SHP77 (cell line): ENCODE measurements at places on chromosomes 4 and X.
A peak's percentile ranks its signal among the peaks of the same experiment; 100 is the strongest.

DNA sequence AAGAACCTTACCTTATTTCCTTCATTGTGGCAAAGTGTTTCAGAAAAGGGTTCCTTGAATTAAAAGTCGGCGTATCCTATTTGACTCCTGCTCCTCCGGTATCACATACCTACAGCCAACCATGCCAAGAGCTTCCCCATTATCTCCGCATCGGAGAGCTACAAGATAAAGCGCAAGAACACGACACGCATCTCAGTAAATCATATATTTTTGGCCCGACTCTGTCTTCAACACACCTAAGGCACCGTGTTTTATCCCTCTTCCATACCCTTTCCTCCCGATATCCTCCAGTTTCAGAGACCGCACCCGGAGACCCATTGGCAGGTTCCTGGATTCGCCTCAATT, 497 bp upstream of the THAP9 start:
- DNase-seq, result peak; percentile 44

DNA sequence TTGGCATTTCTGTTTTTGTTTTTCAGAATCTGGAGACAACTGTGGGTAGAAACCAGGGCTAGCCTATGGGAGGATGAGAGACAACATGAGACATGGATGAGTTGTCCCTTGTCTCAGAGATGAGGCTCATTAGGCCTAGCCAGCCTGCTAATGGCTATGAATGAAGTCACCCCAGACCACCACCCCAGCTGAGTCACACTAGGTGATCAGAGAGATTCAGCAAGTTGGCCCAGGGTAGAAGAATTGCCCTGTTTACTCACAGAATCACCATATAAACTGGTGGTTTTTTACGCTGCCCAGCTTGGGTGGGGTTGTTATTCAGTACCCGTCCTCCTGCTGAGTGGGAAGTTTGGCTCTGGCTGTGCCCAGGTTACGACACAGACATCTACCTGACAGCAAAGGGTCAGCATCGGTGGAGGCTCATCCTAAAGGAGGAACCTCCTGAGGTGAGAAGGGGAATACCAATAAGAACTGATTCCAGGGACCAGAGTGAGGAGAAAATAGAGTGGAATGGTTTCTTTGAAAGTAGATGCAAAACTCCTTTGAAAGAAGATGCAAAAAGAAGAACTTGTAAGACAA, 17.2 kb upstream of the ARSJ start:
- DNase-seq, result no peak

DNA sequence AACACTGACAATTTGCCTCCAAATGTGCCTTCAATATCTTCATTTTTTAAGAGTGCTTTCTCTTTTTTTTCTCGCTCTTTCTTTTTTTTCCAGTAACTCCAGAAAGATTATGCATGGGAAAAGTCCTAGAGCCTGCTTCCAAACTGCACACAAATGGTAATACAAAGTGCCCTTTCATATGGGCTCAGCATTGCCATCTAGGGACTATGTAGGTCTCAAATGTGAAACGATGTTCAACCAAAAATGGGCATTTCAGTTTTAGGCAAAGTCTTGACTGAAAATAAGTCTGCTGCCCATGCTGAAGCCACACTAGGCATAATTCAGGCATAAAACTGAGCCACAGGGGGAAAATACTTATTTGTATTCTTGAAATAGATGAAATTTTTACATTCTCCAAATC, 65.6 kb downstream of the SYNPO2 start:
- no peak for DNase-seq

- DNase-seq, result peak; percentile 14
Observed at GRCh38 chrX:154051201-154051810, 31.6 kb upstream of the IRAK1 start.

DNA sequence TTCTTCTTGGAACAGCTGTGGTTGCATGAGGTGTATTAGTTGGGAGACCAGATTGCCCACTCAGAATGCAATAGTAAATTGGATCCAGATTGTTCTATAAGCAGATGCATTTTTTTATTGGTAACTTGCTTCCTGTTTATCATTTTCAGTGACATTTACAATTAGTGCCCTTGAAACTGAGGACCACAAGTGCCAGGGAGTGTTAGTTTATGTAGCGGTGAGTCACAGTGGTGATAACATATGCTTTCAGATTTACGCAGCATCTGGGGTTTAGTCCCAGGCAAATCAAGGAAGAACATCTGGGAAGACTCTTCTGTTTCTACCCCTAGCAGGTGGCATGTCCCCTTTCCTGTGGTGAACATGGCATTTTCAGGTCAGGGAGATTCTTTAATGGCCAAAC, 24.1 kb downstream of the FRMPD4 start:
- no peak for DNase-seq

DNA sequence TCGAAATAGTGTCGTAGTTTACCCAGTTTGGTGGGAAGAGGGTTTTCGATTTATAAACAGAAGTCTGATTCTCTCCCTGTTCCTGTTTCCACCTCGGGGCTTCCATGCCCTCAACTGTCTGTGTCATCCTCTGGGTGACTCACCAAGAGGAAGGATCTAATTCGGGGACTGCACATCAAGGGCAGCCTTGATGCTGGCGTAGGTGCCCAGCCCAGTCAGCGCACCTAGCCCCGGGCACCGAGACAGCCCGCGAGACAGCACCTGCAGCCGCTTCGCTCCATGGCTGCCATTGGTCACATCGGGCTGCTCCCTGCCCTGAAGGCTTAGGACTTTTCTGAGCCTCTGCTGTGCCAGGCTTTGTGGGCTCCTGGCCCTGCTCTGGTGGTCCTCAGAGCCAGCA, 7.7 kb downstream of the ABCD1 start:
- DNase-seq, result no peak

GRCh38 chrX:32448320-32448719, 763.0 kb downstream of the DMD start:
- DNase-seq, result no peak

GRCh38 chrX:71111141-71111843, at the start of gene IL2RG:
Gene IL2RG (minus strand): TSS chrX:71111577. CDS start chrX:71111539, 38 bp downstream.
- no peak for DNase-seq

- DNase-seq, result no peak
Observed at GRCh38 chrX:98379134-98379533, 1495.4 kb downstream of the RPA4 start.

DNA sequence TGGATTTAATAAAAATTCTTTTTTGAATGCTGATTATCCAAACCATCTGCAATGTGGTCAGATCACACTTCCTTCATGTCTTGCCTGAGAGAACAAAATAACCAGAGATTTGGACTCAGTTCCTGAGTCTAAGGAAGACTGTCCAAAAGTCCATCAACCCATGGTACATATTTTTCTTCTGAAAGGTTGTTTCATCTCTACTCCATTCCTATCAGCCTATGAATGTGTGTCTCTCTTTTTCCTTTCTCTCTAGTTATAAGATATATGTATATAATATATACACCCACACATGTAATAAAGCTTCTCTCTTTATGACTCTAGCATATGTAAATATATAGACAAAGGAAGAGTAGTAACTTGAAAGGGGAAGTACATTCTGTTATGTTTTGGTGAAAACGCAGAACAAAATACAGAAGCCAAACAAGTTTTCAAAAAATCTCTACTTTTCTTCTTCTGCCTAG, 226.9 kb downstream of the ARHGAP24 start:
- no peak for DNase-seq

DNA sequence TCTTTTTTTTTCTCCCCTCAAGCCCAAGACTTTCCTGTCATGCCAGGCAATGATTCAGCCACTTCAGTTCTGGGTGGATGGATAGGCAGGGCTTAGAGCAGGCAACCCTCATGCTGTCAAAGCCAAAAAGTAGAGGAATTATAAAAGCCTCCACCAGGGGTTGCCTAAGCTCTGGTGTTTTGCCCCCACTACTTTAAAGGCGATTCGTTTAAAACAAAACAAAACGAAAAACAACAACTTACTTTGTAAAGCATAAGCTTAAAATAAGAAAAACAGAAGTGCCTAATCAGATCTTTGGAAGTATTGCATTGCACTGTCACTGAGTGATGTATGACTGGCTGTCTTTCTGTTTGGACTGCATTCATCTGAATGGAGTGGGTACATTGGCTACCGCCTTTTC, 5.3 kb upstream of the IDS start:
- no peak for DNase-seq

- DNase-seq, result no peak
Observed at GRCh38 chr4:176849076-176849475, 56.4 kb upstream of the VEGFC start.

DNA sequence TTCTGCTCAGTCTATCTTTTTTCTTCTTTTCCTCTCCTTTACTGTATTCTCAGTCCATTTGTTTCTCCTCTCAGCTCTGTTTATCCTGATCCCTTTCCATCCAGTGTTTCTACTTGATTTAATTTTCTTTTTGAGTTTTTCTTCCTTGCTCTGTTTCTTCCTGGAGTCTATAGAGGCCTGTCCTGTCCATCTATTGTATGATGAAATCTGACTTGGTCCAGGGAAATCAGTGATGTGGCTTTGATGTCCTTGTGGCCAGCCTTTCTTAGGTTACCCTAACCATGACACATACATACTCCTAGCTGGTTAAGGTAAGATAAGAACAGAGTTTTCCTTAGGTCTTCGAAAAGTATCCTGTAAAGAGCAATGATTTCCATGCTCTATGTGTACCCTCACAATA, 89.3 kb upstream of the LNX1 start:
- DNase-seq, result no peak

DNA sequence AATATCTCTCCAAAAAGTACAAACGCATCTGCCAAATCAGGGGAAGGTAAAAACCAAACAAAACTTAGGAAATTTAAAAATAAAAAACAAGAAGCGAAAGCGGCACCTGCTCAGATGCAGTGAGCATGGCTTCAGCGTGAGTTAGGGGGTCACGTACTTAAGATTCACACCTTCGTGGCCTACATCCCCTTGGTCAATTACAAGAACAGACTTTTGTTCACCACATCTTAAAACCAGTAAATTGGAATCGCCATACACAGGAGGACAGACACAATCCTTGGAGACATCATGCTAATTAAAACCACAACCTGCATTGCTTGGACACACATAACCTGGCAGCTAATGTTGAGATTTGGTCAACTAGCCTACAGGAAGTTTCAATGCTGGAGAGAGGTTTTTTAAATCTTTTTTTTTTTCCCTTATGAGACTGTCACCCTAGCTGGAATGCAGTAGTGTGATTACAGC, 12.5 kb upstream of the SEL1L3 start:
- no peak for DNase-seq

GRCh38 chr4:951186-951585, 18.9 kb downstream of the TMEM175 start:
- DNase-seq, result no peak

GRCh38 chr4:57865264-57865663, 755.1 kb upstream of the IGFBP7 start:
- DNase-seq, result no peak

- no peak for DNase-seq
Observed at GRCh38 chrX:14030174-14030530, 460 bp upstream of the GEMIN8 start.

- DNase-seq, result no peak
Observed at GRCh38 chr4:110959041-110959643, 336.3 kb upstream of the PITX2 start.

- no peak for DNase-seq
Observed at GRCh38 chr4:184347251-184348239, 126.8 kb downstream of the IRF2 start.

DNA sequence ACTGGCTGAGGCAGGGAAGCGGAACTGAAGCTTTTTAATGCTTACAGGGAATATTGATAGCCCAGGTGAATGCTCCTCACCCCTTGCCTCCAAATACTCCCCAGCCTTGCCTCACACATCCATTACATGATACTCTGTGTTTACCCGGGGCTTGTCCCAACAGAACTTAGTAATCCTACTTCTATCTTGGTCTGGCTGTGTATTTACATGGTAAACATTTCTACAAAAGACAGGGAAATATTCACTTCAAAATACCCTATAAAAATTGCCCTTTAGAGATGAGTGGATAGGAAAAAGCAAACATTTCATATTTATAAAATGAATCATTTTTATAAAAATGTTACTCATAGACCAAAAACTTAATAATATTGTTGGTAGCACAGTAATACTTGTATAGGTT, 120.1 kb downstream of the NHS start:
- DNase-seq, result peak; percentile 1

DNA sequence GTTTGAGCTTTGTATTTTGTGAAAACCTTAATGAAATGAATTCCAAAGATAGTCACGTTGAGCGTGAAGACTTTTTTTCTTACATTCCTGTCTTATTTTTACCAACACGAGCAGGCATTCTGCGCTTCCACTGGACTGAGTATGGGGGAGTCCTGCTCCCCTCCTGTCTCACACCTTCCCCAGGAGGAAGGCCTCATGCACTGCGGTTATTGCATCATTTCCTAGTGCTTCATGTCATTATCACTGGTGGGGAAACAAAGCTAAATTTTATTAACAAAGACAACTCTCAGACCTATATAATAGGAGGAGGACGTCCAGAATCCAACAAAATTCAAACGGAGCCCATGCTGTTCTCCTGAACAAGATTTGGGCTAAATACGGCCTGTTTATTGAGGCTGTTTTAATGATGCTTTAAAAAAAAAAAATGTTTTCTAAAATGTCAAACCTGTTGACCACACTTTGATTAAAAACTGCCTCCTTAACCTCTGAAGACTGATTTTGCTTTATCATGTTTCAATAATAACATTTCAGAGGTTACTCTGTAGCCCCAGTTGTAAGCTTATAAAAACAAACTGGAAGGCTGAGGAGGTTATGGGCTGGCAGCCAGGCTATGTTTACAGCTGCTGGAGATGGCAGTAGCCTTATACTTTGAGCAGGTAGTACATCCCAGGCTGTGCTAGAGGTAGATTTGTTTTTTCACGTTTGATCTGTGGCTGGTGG, 118.0 kb downstream of the SOWAHB start:
- no peak for DNase-seq

DNA sequence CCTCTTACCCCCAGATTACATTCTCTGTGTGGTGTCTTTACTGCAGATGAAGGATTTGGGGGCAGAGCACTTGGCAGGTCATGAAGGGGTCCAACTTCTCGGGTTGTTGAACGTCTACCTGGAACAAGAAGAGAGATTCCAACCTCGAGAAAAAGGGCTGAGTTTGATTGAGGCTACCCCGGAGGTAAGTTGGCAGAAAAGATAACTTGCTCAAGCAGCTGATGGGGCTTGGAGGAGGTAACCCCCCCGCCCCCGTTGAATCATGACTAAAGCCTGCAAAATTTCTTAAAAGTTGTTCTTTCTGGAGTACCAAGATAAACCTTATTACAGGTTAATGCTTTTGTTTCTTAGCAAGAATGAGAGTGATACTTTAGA, 1.5 kb downstream of the CCNG2 start:
- DNase-seq, result no peak

GRCh38 chr4:86452924-86453531, 93.2 kb upstream of the MAPK10 start:
- peak; percentile 56 for DNase-seq

- no peak for DNase-seq
Observed at GRCh38 chr4:144740316-144740715, 94.4 kb downstream of the HHIP start.

DNA sequence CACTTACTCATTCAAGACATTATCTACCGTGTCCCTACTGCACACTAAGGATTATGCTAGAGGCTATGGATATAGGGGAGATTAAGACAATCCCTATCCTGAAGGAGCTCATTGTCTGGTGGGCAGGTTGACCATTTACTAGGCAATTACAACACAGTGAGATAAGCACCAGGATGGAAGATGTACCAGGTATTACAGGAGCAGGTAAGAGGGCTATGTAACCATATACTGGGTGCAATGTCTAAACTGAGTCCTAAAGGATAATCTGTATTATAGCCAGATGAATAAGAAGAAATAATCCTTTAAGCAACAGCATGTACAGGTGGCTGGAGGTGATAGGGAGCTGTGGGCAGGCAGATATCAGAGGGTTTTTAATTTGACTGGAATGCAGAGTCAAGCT, 113.3 kb upstream of the TBC1D9 start:
- DNase-seq, result no peak
